Stimulated activated naive CD4-positive, alpha-beta T cell treated with Interleukin-2 at 50 U/mL for 16 hours (primary cell): ENCODE measurements at places on chromosomes 12 and 14.

- DNase-seq = no peak
These were observed 49.3 kb downstream of the FOXN3 start for GRCh38 chr14:89367779-89368120.

DNA sequence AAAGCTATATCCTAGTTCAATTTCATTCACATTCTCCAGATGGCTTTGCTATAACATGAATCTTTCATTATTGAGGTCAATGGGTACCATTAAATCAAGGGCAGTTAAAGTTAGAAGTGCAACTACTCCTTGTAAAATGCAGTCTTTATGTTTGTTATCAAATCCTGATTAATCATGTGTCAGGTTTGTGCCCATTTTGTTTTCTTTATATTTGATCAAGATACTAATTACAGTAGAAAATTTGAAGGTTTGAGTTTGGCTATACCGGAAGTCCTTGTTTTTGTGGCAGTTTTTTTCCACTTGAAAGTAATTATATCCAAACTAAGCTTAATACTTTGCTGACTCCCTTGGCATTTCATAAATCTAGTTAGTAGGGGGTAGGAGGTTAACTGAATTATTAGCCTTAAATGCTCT, 513.0 kb downstream of the DIO2 start:
- DNase-seq = no peak

GRCh38 chr12:65602610-65603295, 221.5 kb upstream of the HMGA2 start:
- DNase-seq = no peak

DNA sequence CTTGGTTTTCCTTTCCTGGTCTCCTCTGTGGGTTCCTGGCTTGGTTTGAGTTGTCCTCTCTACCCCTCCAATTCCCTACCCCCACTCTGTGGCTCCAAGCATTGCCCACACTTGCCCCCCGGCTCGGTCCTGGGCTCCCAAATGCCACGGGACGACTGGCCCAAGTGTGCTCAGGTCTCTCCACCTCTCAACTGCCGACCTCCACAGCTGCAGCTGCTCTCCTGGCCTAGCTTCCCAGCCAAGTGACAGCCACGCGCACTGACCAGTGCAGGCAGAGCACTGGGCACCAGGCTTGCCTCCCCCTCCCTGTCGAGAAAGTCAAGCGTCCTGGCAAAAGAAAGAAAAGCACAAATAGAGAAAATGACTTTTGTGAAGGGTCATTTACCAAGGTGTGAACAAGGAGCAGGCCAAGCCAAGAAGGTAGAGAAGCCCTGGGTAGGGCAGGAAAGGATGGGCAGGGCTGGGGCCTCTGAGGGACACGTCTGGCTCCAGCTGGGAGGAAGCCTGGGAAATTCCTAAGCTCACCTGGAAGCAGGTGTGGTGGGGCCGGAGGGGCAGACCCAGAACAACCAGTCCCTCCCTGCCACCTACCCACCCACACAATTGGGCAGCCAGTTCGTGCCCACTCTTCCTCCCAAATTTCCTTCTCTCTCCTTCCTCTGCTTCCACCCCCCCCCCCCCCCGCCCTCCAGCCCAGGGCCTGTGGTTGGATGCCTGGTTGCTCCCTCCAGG, 1.8 kb upstream of the CEP170B start:
- no peak for DNase-seq

DNA sequence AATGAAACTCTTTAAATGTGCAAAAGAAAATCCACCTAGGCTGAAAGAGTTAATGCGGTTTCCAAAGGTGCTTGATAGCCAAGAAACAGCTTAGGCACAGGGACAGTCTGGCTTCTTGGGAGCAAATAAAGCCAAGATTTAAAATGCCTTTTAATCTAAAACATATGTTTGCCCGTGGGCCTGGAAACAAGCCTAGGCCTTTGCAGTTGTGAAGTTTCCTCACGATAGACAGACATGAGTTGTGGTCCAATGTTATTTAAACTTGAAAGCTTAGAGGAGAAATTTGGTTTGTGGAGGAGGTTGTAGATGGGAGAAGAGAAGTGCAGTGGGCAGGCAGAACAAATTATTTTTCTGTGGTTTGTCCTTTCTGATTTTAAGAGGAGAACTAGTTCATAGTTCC, 29.8 kb downstream of the PROX2 start:
- no peak for DNase-seq

- no peak for DNase-seq
These were observed 48.3 kb downstream of the NOVA1 start for GRCh38 chr14:26549571-26549970.

DNA sequence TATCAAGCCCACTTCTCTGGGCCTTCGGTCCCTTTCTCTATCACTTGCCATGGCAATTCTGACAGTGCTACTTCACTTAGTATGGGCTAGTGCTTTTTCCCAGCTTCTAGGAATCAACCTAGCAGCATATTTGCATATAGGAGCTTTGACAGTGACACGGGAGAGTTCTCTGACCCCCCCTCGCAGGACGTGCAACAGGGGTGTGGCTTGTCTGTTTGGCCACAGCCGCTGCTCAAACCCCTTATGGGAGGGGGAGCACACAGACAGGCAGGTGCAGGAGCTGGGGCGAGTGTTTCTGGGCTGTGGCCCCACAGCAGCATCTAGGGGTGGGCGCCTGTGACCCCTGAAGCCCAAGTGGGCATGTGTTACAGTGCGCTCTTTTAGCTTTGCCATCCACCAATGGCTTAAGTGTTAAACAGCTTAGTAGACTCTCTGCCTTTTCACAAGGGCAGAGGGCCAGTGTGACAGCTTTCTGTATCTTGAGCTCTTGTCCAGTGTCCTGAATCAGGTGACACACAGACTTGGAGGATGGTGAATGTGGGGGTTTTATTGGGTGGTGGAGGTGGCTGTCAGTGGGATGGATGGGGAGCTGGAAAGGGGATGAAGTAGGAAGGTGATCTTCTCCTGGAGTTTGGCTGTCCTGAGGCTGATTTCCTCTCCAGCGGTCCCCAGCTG, 229.3 kb downstream of the PCNX1 start:
- DNase-seq = no peak

GRCh38 chr14:95389471-95390011, 69.8 kb upstream of the CLMN start:
- DNase-seq = no peak

DNA sequence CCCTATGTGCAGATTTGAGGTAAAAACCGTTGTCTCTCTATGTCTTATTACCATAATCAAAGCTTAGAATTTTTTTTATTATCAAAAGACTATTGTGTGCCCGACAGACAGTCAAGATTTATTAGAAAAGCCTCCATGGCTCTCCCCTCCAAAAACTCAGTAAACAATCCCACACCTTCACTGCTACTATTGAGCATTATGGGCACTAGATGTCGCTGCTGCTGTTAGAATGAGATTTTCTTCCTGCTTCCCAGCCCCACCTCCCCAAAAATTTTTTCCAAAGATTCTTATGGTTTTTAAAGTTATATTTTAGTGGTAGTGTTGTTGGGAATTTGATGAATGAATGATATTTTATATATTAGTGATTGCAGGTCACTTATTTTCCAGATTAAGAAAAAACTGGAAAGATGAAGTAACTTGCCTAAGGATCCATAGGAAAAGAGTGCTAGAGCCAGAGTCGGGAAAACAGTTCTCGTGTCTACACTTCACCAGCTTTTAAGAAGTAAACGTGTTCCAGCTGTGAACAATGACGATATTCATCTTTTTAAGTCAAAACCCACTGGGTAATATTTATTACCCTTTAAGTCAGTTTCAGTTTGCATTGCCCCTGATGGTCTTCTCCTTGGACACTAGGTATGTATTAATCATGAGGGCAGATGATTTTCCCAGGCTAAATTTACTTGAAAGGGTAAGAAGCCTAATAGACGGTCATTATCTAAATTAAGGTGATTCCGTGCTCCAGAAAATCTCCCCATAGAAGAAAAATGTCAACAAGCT, 12.2 kb upstream of the FOXG1 start:
- DNase-seq = no peak

DNA sequence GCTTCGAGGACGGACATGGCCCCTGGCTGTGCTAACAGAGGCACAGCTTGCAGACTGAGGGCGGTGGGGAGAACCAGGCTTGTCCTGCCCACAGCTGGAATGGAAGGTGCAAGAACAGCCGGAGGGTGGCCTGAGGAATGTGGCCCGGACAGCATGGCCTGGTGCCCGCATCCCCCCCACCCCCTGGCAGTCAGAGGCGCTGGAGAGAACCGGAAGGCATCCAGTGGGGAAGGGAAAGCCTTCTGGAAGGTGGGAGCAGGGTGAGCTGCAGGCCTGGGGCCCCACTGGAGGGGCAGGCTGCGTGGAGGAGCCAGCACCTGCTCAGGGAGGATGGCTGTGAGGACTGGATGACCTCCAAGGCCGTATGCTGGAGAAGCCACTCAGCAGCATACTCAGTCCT, 8.1 kb upstream of the CYP46A1 start:
- DNase-seq = no peak

GRCh38 chr12:10779103-10779502, 23.3 kb downstream of the TAS2R7 start:
- no peak for DNase-seq

DNA sequence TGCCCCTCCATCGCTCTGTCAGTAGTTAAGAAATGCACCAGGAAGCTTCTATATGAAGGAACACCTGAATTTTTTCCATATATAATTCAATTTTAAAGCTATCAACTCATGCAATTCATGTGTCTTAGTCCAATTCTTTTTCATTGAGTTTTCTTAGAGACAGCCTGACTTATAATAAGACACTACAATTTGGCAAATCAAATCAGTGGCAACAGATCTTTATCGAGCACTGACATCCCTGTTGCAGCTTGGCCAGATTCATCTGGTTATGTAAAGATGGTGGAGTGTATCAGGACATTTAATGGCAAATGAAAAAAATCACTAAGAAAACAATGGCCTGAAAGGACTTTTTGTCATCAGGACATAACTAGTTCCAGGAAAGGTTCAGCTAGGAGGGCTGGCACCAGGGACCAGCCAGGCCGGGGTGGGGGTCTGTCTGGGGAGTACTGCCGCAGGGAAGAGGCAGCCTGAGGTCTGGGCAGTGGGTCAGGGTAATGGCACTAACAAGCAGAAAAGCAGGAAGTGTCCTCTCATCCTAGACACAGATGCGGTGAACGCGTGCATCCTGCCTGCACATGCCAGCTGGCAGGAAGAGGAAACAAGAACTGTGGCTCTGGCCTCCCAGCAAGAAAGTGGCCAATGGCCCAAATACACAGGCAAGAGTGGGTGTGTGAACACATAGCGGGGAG, 100.5 kb upstream of the LMNTD1 start:
- no peak for DNase-seq

GRCh38 chr14:73744175-73744867, 30.1 kb upstream of the PNMA1 start:
- DNase-seq = no peak

GRCh38 chr14:101588990-101589389, 27.7 kb downstream of the DIO3 start:
- no peak for DNase-seq

DNA sequence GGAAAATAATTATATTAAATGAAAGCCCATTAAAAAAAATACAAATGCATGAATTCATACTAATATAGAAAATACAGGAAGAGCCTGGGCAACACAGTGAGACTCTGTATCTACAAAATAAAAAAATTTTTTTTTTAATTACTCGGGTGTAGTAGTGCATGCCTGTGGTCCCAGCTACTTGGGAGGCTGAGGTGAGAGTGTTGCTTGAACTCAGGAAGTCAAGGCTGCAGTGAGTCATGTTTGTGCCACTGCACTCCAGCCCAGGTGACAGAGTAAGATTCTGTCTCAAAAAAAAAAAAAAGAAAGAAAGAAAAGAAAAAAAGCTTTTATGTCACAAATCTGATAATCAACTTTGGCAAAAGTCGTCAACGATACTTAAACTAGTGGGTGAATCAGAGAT, 80.6 kb upstream of the PLEKHA5 start:
- DNase-seq = no peak

DNA sequence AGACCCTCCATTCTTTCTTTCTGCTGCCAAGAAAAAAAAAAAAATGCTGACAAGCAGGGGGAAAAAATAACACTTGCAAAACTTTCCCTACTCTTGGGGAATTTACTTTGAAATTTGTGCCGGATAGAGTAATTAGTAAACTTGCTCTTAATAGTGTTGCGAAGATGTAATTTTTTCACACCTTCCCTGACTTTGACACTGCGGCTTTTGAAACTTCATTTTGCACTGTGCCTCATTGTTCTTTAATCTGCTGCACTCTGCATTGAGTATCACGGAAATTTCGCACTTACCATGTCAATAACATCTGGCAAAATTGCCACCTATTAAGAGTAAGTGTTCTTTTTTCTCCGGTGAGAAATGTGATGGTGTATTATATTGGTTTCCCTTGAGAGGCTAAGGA, 596.1 kb downstream of the VRK1 start:
- DNase-seq = no peak

GRCh38 chr12:85531341-85531740, 251.3 kb downstream of the ALX1 start:
- no peak for DNase-seq

- no peak for DNase-seq
These were observed 74.6 kb downstream of the CHGA start for GRCh38 chr14:92997343-92998061.

DNA sequence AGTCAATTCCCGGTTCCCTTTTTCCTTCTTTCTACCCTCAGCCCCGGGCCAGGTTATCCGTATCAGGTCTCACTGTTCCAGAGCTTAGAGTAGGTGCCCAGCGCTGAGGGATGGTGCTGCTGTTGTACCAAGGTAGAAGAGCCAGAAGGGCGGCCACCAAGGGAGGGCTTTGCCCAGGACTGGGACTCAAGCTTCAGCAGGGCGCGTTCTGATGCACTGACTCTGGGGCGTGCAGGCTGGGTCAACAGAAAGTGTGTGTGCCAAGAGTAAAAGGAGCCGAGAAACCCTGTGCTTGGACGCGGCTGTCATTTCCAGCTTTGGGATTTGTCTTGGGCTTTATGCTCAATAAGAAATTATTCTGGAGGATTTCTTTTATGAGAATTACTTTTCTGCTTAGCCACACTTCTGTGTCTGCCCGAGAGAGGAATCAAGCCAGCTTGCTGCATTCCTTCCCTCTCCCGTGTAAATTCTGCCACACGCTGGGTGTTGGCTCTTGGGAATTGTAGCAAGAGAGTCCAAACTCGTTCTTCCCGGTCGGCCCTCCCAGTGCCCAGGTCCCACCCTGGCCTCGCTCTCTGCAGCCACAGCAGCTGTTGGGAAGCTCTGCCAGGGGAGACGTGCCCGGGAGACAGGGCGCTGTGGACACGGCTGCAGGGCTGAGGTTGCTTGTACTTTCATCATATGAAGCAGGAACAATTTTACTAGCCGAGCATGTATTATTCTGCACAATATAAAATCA, 98.0 kb downstream of the FBXL14 start:
- DNase-seq = no peak

DNA sequence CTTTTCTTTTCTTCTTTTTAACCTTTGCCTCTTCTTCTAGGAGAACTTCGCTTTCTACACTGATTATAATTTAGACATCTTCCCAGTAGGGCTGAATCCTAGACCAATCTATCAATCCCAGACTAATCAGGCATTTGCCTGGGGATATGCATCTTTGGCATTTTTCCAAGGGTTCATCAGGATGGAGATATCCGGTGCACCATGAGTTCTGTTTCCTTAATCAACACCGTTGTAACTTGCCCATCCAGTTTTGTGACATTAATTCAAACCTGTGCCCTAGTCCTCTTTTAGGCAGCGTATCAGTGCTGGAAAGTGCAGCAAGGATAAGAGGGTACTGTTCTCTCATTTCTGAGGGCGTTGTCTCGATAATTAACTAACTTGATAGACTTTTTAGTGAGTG, 617 bp upstream of the MGP start:
- no peak for DNase-seq

GRCh38 chr12:388541-389141, 479 bp downstream of the KDM5A start:
- DNase-seq = no peak
